Karpas-422 (cell line): ENCODE measurements at places on chromosomes 13 and 19. TPM values are rescaled to one million over a fixed set of nuclear protein-coding genes. Genes with fewer than 3 reads are reported as not detected.

GRCh38 chr19:51024924-51025323, 1.5 kb downstream of the KLK11 start:
- DNase-seq: no peak
- H3K4me1 ChIP-seq: no peaks in the 10 kb centered on the region
- H3K27ac ChIP-seq: no peak overlapping the region
- H3K36me3 ChIP-seq: no peaks in the 10 kb centered on the region
- no peak overlapping the region for H3K4me3 ChIP-seq
- H3K27me3 ChIP-seq: no peaks in the 10 kb centered on the region

DNA sequence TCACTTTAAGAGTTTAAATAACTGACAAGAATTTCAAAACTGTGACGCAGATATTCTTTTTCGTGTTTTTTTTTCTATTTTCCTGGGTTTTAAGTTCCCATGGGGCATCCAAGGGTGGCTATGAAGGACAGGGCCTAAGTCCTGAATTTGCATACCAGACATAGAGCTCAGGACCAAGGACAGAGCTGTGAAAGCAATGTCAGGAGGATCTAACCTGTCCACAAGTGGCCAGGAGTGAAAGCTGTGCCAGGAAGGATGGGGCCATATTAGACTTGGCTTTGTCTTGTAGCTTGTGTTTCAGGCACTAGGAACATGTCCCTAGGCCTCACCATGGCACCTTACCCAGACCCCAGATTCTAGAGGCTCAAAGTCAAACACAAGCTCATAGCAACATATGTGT, 289.4 kb upstream of the MIR17HG start:
- H3K4me3 ChIP-seq: no peak overlapping the region
- no peaks in the 10 kb centered on the region for H3K27me3 ChIP-seq
- DNase-seq: no peak
- no peaks in the 10 kb centered on the region for H3K36me3 ChIP-seq
- no peak overlapping the region for H3K27ac ChIP-seq
- H3K4me1 ChIP-seq: peaks cover 15% of the 10 kb centered on the region

DNA sequence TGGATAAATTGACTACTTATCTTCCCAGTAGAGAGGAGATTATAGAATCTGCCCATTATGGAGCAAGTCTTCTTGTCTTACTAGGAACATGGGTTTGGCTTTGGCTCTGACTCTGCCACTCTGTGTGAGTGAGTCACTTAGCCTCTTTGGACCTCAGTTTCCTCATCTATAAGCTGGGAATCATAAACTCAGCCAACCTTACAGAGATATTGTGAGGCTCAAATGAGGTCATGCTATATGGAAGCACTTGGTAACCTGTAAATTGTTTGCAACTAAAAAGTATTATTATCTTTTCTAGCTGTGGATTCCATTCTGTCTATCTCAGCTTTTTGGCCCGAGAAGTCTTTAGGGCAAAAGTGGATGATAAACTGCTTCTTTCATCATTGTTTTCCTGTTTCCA, 186.8 kb upstream of the TSC22D1 start:
- no peak overlapping the region for H3K4me3 ChIP-seq
- H3K36me3 ChIP-seq: no peaks in the 10 kb centered on the region
- H3K27me3 ChIP-seq: no peaks in the 10 kb centered on the region
- H3K27ac ChIP-seq: no peak overlapping the region
- no peak for DNase-seq

GRCh38 chr19:30209617-30210600, 162.3 kb upstream of the ZNF536 start:
- H3K36me3 ChIP-seq: no peaks in the 10 kb centered on the region
- peak; percentile 45 for DNase-seq
- H3K4me1 ChIP-seq: peaks cover 26% of the 10 kb centered on the region
- H3K4me3 ChIP-seq: no peak overlapping the region

DNA sequence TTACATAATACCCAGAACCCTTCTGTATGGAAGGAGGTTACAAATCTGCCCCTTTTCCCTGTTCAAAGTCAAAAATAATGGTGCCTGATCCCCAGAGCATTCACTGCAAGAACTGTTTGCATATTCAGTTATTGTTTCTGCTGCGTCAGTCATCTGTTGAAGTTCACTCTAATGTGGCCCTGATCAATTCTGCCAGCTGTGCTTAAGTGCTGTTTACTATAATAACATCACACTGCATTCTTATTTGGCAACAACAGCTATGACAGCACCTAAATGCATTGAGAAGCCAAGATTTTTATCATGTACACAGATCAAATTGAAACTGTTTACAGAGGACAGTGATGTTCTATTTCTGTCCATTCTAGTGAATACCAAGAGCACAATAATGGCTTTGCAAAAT, 115.9 kb downstream of the DACH1 start:
- H3K4me1 ChIP-seq: no peaks in the 10 kb centered on the region
- DNase-seq: no peak
- no peaks in the 10 kb centered on the region for H3K36me3 ChIP-seq
- H3K4me3 ChIP-seq: no peak overlapping the region

- no peaks in the 10 kb centered on the region for H3K27me3 ChIP-seq
- no peak overlapping the region for H3K4me3 ChIP-seq
- DNase-seq: no peak
- no peaks in the 10 kb centered on the region for H3K4me1 ChIP-seq
- no peak overlapping the region for H3K27ac ChIP-seq
Measured at GRCh38 chr13:91523116-91523515, 124.7 kb downstream of the GPC5 start.

GRCh38 chr19:45069056-45069455, 7.2 kb downstream of the ZNF296 start:
- DNase-seq: peak; percentile 59
- peaks cover 28% of the 10 kb centered on the region for H3K4me1 ChIP-seq
- H3K27ac ChIP-seq: no peak overlapping the region
- no peak overlapping the region for H3K4me3 ChIP-seq
- no peaks in the 10 kb centered on the region for H3K27me3 ChIP-seq
- peaks cover 2% of the 10 kb centered on the region for H3K36me3 ChIP-seq

- H3K27me3 ChIP-seq: no peaks in the 10 kb centered on the region
- H3K36me3 ChIP-seq: no peaks in the 10 kb centered on the region
- peaks cover 6% of the 10 kb centered on the region; the same call in 1 of the 2 replicates for H3K4me1 ChIP-seq
- H3K4me3 ChIP-seq: no peak overlapping the region
- H3K27ac ChIP-seq: no peak overlapping the region
Measured at GRCh38 chr13:48682436-48682835, 28.7 kb downstream of the CYSLTR2 start.

DNA sequence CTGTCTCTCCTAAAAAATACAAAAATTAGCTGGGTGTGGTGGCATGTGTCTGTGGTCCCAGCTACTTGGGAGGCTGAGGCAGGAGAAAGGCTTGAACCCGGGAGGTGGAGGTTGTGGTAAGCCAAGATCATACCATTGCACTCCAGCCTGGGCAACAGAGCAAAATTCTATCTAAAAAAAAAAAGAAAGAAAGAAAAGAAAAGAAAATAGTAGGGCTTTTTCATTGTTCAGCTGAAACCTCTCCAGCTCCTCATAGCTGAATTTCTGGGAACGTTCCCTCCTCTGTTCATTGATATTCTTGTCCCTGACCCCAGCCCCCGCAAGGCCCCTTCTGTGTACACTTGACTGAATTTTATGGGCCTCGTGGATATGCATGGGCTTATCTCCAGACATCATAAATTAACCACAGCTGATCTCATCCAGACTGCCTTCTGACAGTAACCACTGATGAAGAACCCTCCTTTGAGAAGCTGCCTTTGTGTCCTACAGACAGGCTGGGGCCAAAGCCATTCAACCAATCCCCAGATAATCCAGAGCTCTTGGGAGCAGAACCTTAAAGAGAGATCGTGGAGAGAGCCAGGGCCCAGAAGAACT, at the start of gene ELSPBP1:
Gene ELSPBP1, plus strand, starts transcription at position 424 of the 594 bp plus-strand sequence. CDS start 14,036 bp downstream, outside the sequence.
- no peak within 1 kb of the TSS for H3K27ac ChIP-seq
- H3K27me3 ChIP-seq: no peaks in the 10 kb centered on the region
- no peak within 1 kb of the TSS for H3K4me3 ChIP-seq
- DNase-seq: no peak
- no peaks in the 10 kb centered on the region for H3K4me1 ChIP-seq

- no peak overlapping the region for H3K27ac ChIP-seq
- no peaks in the 10 kb centered on the region for H3K27me3 ChIP-seq
- H3K36me3 ChIP-seq: no peaks in the 10 kb centered on the region
- no peak for DNase-seq
- H3K4me3 ChIP-seq: no peak overlapping the region
Measured at GRCh38 chr13:102707467-102707866, 12.6 kb upstream of the METTL21C start.

- H3K27ac ChIP-seq: no peak overlapping the region
- no peak overlapping the region for H3K4me3 ChIP-seq
Measured at GRCh38 chr13:20891768-20892167, 10.8 kb downstream of the XPO4 start.

DNA sequence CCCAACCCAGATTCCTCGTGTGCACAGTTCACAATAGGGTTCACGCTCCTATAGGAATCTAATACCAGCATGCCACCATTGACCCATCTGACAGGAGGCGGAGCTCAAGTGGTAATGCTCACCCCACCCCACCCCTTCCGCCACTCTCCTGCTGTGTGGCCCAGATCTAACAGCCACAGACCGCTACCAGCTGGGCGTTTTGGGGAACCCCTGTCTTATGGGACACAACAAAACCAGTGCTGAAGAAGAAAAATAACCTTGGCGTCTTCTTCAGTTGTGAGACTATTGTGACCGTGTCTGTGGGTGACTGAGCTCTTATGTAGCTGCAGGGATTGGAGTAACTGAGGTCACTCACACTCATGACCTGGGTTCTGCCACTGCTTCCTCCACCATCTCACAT, 5.2 kb upstream of the OR10H1 start:
- DNase-seq: no peak
- H3K36me3 ChIP-seq: no peaks in the 10 kb centered on the region
- no peaks in the 10 kb centered on the region for H3K27me3 ChIP-seq
- H3K4me1 ChIP-seq: no peaks in the 10 kb centered on the region
- H3K4me3 ChIP-seq: no peak overlapping the region
- no peak overlapping the region for H3K27ac ChIP-seq

DNA sequence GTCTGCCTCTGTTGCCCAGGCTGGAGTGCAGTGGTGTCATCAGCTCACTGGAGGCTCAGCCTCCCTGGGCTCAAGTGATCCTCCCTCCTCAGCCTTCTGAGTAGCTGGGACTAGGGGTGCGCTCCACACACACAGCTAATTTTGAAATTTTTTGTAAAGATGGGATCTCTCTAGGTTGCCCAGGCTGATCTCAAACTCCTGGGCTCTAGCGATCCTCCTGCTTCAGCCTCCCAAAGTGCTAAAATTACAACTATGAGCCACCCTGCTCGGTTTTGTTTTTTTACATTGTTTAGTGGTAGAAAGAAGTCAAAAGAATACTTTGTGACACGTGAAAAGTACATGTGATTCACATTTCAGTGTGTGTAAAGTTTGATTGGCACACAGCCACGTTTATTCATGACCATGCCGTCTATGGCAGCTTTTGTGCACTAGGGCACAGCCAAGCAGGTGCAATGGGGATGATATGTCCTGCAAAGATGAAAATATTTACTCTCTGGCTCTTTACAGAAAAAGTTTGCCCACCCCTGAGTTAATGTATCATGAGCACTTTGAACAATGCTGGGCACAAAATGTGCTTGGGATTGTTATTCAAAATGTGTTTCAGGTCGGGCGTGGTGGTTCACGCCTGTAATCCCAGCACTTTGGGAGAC, 16.2 kb upstream of the NFIC start:
- no peaks in the 10 kb centered on the region for H3K4me1 ChIP-seq
- DNase-seq: no peak
- H3K27ac ChIP-seq: no peak overlapping the region
- no peak overlapping the region for H3K4me3 ChIP-seq

DNA sequence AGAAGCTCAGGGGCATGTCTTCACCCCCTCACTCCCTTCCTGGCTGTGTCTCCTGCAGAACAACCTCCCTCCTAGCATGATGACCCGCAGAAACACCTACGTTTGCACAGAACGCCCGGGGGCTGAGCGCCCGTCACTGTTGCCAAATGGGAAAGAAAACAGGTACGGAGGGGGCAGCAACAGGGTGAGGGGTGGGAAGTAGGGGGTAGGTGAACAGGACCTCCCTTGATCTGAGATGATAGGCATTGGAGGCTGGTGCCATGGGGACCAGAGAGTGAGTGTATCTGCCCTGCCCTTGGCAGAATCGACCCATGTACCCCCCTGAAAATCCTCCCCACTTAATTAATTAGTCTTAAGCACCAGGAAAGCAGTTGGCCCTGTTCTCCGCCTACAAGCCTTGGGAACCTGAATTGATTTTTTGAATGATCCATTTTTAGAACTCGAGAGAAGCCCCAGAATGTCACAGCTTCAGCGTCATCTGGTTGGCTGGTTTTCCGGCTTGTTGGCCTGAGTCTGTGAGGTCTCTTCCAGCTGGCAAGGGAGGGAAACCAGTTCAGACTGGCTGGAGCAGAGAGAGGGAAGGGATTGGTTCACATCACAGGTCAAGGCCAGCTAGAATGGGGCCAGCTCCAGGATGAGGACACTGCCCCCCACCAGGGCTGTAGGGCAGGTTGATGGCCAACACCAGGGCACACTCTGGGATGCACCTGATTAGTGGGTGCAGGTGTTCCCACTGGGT, 28.2 kb downstream of the CKM start:
- no peaks in the 10 kb centered on the region for H3K4me1 ChIP-seq
- no peaks in the 10 kb centered on the region for H3K27me3 ChIP-seq
- H3K4me3 ChIP-seq: no peak overlapping the region
- H3K27ac ChIP-seq: no peak overlapping the region

GRCh38 chr19:1214862-1215731, 9.5 kb downstream of the STK11 start:
- H3K4me3 ChIP-seq: no peak overlapping the region
- H3K27ac ChIP-seq: no peak overlapping the region
- H3K27me3 ChIP-seq: no peaks in the 10 kb centered on the region
- peaks cover 9% of the 10 kb centered on the region for H3K4me1 ChIP-seq
- peaks cover 3% of the 10 kb centered on the region; the same call in 1 of the 2 replicates for H3K36me3 ChIP-seq

The ZNF844 gene
- total RNA-seq: 7.0 and 11.7 TPM in 2 replicates

The RPS16 gene
- total RNA-seq: 378 and 758 TPM in 2 replicates

The KLK5 gene
- not detected in 2 replicates for total RNA-seq

The GPR183 gene
- 0.11 TPM in 1 of 2 replicates, not detected in the other for total RNA-seq

The C19orf81 gene
- 1.1 TPM in 1 of 2 replicates, not detected in the other for total RNA-seq

The PRPF31 gene
- 25.2 and 61.3 TPM in 2 replicates for total RNA-seq

The SHISA7 gene
- not detected in 2 replicates for total RNA-seq

The CXCL17 gene
- not detected in 2 replicates for total RNA-seq

The NLRP13 gene
- total RNA-seq: not detected in 2 replicates

The NCAN gene
- not detected in 2 replicates for total RNA-seq
